ENCODE measurements at places on chromosomes 1 and 21.

DNA sequence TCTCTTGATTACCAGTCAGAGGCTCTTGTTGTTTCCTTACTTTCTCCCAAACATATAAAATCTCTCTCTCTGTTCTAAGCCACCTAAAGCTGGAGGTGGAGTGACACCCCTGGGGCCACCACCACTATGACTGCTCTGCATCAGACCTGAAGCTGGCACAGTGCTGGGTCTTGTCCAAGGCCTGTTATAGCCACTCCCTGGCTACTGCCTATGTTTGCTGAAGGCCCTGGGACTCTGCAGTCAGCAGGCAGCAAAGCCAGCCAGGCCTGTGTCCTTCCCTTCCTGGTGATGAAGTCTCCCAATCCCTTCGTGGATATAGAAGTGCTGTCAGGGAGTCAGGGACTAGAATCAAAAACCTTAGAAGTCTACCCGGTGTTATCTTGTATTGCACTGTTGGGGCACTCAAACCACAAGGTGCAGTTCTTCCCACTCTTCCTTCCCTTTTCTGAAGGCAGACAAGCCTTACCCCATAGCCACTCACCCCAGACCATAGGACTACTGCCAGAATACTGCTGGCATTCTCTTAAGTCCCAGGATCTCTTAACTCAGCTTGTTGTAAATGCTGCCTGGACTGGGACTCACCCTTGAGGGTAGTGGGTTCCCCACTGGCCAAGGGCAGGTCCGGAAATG, 103.1 kb downstream of the RPS6KC1 start:
- no peak for DNase-seq

- no peak for DNase-seq
Measured at GRCh38 chr21:14677639-14678179, 131.6 kb upstream of the SAMSN1 start.

DNA sequence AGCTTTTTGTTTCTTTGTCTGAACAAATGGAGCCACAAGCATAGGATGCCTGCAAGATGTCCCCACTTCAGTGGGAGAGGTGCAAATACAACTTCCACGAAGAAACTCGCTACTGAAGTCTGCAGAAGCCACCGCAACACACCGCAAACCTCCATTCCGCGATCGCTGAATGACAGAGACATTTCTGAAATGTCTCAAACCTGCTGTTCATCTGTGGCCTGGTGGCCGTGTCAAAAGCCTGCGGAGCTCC, 1.0 kb downstream of the TP53BP2 start:
- DNase-seq, result peak; percentile 13

- no peak for DNase-seq
Measured at GRCh38 chr1:208211921-208212843, 32.0 kb downstream of the PLXNA2 start.

DNA sequence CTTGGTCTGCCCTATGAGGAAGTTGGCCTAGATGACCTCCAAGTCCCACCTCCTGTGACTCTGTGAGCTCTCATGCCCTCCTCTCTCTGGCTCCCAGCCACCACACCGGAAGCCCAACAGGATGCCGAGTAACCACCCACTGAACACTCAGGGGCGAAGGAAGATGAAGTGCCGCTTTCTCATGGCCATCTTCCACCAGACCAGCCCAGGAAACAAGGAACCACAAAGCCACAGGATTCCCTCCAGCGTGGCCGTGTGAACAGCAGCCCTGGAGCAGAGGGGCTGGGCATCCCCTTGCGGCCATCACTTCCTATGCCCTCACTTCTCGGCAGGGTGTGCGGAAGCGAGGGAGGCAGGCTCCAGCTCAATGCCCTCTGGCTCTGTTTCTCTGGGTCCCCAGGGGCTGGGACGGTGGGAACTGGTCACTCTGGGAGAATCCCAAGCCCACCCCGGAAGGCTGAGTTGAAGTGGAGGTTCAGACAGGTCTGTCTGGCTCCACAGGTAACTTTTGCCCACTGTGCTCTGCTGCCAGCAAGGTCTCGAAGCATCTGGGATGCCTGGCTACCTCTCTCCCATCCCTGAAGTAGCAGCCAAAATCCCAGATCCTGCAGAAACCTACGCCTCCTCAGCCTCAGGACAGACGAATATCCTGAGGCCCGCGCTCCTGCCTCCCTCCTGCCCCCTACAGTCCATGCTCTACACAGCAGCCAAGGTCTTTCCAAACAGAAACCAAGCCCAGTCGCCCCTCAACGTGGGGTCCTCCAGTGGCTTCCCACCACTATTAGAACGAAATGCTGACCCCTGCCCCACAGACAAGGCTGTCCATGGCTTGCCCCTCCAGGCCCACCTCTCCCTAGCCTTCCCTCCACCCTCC, 44.2 kb upstream of the ECE1 start:
- DNase-seq, result peak; percentile 69

GRCh38 chr1:17351598-17352324, 20.2 kb upstream of the PADI6 start:
- DNase-seq, result no peak

- DNase-seq, result no peak
Measured at GRCh38 chr1:162676750-162677149, 44.5 kb downstream of the DDR2 start.

DNA sequence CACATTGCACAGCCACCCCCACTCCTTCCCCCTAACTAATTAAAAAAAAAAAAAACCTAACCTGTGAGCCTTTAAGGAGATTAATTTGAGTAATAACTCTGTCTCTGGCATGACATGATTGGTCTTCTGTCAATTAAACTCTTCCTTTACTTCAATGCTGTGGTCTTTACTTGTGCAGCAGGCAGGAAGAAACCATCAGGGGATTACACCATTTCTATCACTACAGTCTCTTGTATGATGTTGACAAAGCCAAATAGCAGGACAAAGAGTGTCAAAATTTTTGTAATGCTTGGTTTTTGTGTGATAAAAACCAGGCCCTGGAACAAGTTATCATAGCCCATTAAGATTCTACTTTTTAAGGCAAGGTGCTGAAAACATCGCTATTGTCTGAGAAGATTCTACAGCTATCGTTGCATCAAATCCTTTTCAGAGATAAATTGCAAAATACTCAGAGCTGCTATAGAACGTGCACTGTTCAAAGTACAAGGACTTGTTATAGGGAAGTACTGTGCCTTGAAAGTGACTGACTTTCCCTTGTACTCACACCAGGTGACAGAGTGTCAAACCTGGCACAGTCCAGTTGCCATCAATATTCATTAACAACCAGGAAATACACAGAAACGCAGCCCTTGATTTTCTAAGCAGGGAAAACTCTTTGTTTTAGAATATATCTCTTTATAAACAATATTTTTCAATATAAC, 37.7 kb downstream of the LHX9 start:
- DNase-seq, result no peak

DNA sequence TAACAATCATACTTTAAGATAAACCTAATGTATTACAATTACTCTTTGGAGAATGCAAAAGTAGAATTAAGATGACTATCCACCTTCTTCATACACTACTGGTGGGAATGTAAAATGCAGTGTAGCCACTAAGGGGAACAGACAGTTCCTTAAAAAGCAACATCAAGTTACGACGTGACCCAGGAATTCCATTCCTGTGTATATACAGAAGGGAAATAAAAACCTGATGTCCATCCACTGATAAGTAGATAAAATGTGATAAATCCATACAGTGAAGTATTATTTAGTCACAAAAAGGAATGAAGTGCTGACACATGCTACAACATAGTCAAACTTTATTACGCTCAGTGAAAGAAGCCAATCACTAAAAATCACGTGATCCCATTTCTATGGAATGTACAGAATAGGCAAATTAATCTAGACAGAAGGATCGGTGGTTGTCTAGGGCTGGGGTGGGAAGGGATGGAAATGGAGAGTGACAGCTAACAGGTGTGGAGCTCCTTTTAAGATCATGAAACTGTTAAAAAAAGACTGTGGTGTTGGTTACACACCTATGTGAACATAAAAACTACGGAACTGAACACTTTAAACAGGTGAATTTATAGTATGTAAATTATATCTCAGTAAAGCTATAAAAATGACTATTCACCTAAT, 42.1 kb downstream of the NRIP1 start:
- no peak for DNase-seq

DNA sequence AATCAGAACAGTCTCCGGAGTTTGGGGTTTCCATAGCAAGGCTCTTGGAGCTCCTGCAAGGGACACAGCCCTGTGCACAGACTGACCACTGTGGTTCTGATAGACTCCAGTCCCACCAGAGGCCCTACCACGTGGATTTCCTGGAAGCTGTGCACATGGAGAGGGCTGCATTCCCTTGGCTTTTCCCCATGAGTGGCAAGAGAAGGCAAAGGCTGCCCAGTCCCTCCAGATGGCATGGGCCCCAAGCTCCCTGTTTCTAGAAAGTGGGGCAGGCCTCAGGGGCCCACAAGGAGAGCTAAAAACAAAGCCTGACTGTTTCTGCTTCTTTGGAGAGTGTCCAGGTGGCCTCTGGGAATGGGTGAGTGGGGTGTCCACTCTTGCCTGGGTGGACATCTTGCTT, 87.5 kb downstream of the DDX20 start:
- DNase-seq, result no peak

GRCh38 chr1:10143961-10144485, 66.3 kb upstream of the KIF1B start:
- no peak for DNase-seq

GRCh38 chr1:110385369-110385768, 5.5 kb downstream of the SLC16A4 start:
- no peak for DNase-seq

DNA sequence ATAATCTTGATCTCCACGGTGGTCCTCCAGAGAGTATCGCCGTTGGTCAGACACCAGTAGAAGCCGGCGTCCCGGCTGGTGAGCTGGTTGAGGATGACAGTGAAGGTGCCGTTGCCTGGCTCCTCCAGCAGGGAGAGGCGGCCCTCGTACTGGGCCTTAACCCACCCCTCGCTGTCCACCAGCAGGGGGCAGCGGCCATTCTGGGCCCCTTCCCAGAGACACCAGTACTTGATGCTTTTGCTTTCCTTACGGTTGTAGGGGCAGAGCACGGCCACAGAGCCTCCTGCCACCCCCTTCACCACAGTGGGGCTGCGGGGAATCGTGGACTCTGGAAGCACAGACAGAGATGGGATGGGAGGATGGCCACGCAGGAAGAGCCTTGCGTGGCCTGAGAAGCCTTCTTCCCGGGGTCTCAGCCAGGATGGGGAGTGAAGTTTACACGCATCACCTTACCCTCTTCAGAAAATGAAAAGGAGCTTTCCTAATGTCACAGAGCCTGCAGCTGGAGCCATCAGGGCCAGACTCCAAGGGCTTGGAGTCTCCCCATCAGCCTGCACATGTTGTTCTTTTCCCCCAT, 10.7 kb downstream of the PIGR start:
- no peak for DNase-seq

- no peak for DNase-seq
Measured at GRCh38 chr21:31892686-31893085, 19.9 kb downstream of the HUNK start.
